ENCODE measurements at places on chromosomes 2 and 18.

DNA sequence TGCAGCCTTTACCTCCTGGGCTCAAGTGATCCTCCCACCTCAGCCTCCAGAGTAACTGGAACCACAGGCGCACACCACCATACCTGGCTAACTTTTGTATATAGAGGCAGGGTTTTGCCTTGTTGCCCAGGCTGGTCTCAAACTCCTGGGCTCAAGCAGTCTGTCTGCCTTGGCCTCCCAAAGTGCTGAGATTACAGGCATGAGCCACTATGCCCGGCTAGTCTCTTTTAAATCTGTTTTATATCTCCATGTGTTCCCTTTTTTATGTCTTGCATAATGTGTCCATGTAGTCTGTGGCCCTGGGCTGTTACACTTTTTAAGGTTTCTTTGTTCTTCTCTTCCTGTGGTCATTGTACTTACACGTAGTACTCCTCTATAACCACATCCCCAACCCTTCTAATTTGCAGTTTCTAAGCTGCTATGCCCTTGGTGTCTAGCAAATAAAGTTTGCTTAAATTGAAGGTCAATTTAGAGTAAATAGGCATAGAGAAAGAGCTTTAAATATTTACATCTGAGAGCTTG, 168.2 kb downstream of the MCFD2 start:
- no peak for DNase-seq

- DNase-seq: peak; percentile 41
These were observed 2.1 kb downstream of the POMC start for GRCh38 chr2:25165992-25166875.

GRCh38 chr2:99279969-99280695, 20.9 kb downstream of the LYG1 start:
- DNase-seq: no peak

DNA sequence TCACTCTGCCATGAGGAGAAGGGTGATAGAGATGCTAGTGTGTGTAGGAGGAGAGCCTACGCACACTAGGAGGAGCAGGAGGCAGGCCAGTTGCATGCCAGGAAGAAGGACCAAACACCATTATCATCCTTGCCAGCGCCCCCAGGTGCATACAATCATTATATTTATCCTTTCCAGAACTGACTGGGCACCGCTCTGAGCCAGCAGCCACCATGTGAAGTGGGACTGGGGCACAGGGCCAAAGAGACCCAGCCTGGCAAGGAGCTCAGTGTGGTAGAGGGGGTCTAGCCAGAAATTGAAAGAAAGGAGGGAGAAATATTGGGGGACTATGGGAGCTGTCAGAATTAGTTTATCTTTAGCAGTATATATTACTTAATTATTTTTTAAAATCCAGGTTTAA, 8.3 kb upstream of the GPR148 start:
- DNase-seq: no peak

- DNase-seq: no peak
These were observed 19.2 kb downstream of the DAW1 start for GRCh38 chr2:227890495-227891079.

- DNase-seq: no peak
These were observed 13.1 kb upstream of the MSTN start for GRCh38 chr2:190075623-190076022.

GRCh38 chr2:9463698-9464034, 10.7 kb upstream of the IAH1 start:
- no peak for DNase-seq

GRCh38 chr18:72555101-72555500, 11.0 kb upstream of the CBLN2 start:
- DNase-seq: no peak

DNA sequence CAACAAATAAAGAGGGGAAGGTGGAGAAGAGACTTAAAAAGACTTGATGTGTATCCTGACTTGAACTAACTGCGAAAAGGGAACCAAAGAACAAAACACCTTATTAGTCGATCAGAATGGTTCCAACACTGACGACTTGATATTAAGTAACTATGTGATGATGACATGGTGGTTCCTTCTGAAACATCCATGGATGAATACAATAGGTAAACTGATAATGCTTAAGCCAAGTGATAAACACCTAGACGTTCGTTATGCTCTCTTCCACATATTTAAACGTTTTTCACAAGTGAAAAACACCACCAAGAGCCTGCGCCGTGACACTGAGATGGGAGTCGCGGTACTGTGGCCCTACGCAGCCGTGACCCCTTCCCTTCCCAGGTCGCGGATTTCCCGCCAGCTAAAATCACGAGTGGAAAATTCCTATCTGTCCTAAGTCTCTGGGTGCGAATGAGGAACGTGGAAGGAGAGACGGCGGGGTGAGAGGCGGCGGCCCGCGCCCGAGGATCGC, 797 bp downstream of the TTC32 start:
- no peak for DNase-seq

GRCh38 chr2:50489092-50489491, 542.8 kb downstream of the NRXN1 start:
- DNase-seq: no peak

- no peak for DNase-seq
These were observed 167.1 kb downstream of the PRKCE start for GRCh38 chr2:45818591-45818990.

- no peak for DNase-seq
These were observed 114.3 kb upstream of the ALKAL2 start for GRCh38 chr2:402206-402605.

GRCh38 chr2:8674420-8675009, 7.3 kb upstream of the ID2 start:
- no peak for DNase-seq

GRCh38 chr18:1760901-1761300, 810.4 kb downstream of the METTL4 start:
- no peak for DNase-seq

DNA sequence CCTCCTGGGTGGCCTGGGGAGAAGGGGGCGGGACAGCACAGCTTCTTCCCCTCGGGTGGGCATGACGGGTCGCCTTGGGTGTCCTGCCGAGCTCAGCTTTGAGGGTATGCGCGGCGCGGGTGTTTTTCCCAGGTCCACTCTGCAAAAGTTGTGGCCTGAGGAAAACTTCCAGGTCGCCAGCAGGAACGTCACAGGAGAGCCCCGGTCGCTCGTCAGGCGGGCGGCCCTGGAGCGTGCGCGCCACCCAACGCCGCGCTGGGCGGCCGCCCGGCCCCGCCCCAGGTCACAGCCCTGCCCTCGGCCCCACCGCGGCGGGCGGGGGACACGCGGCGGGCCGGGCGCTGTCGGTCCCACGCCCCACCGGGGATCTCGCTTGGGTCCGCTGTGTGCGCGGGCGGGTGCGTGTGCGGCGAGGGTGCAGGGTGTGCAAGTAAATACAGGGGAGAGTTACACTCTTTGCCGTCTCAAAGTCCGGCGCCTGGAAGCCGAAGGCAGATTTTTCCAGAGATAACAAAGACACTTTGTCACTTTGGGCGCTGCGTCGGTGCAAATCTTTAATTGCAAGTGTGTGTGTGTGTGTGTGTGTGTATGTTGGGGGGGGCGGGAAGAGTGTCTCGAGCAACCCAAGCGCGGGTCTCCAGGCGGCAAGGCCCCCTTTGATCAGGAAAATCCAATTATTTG, 616 bp upstream of the SP5 start:
- DNase-seq: no peak

DNA sequence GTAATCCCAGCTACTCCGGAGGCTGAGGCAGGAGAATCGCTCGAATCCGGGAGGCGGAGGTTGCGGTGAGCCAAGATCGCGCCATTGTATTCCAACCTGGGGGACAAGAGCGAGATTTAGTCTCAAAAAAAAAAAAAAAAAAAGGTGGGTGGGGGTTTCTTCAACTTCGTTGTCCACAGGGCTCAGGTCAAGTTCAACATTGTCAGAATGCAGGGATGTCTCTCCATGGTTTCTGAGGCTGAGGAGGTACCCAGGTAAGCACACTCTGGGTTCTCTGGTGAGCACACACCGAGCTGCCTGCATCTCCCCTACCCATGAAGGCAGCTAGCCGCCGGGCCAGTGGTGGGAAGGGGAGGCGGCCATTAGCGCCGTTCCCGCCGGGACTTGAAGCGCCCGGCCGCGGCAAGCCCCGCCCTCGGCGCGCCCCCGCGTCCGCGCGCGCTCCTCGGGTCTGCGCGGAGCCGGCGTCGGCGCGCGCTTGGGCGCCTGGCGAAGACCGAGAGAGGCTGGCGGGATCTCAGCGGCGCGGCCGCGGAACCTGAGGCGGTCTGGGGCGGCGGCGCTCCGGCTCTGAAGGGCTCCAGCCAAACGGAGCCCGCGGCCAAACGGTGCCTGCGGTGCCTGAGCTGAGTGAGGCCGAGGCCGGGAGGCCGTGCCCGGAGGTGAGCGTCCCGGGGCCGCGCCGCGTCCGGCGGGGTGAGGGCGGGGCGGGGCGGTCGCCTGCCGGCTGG, at the start of gene UBXN2A:
UBXN2A (plus strand) TSS at position 477 of the 731 bp plus-strand sequence. CDS start 17,852 bp downstream, outside the sequence.
- peak; percentile 74 for DNase-seq

DNA sequence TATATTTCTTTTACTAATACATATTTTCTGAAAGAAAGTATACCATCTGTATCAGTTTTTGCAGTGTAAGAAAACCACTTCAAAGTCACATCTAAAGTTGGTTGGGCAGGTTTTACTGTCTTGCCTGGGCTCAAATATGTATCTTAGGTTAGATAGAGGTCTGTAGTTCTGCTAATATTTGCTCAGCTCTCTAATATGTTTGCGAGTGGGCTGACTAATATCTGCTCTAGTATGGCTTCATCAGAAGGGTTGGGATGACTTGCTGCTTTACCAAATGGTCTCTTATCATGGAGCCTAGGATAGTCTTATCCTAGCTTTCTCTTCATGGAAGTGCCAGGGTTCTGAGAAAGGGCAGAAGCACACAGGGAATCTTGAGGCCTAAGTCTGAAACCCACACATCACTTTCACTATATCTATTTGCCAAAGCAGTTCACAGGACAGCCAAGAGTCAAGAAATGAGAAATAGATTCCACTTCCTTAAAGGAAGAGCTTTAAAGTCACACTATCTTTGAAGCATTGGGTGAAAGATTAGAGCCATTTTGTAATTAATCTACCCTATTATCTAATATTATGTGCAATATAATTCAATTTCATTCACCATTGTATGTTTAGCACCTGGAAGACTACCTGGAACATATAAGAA, 610.0 kb downstream of the KCNJ3 start:
- no peak for DNase-seq

GRCh38 chr2:168156661-168157060, 90.7 kb downstream of the STK39 start:
- DNase-seq: no peak

DNA sequence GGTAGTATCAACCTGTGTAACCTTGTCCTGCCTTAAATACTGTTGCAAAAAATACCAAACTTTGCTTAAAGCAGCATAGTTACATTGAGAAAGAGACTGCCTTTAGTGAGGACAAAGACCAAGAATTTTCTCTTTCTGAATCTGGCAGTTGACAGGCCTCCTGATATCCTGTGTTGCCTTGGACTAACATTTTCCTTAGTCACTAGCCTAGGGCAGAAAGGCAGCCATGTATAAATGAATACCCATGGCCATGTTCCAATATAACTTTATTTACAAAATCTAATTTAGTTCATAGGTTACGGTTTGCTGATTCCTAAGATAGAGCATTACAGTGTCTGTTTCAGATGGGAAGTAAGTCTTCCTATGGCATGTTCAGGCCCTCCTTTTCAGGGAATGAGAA, 895.4 kb downstream of the CNTNAP5 start:
- DNase-seq: no peak

DNA sequence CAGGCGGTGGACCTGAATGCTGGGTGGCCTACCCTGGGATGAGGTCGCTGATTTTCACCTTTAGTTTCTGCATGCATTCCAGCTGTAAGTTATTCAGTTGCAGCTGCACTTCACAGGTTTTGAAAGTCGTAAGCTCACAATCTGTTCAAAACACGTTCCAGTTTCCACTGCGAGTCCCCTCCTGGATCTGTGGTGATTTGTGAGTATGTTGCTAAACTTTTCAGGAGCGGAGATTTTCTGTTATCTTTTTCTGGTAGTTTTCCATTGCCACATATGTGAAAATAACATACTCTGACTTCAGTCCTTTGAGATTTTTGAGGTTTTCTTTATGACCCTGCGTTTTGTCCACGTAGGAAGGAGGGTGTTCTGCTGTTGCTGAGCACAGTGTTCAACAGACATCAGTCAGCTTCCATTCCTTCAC, 102.1 kb downstream of the SNTG2 start:
- no peak for DNase-seq

DNA sequence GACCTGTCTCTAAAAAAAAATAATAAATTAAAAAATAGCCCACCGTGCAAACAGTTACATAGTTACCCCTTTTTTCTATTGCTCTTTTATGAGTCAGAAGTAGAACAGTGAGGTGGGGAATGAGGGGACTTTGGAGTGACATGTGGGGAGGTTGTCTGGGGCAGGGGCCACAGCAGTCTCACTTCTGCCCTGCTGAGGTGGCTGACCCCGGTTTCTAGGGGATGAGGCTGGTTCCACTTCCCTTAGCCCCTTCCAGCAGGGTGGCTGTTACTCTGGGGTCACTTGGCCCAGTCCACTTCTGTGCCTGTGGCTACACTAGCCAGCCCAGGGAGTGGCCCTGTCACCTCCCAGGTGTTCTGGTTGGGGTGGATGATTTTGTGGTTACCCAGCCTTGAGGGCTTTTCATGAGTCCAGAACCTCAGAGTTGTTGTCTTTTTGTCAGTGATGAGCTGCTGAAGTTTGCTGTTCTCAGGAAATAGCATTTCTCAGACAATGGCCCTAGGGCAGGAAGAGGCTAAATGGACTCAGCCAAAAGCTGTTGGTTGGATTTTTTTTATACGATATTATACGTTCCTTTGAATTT, 28.0 kb upstream of the SCLY start:
- no peak for DNase-seq

DNA sequence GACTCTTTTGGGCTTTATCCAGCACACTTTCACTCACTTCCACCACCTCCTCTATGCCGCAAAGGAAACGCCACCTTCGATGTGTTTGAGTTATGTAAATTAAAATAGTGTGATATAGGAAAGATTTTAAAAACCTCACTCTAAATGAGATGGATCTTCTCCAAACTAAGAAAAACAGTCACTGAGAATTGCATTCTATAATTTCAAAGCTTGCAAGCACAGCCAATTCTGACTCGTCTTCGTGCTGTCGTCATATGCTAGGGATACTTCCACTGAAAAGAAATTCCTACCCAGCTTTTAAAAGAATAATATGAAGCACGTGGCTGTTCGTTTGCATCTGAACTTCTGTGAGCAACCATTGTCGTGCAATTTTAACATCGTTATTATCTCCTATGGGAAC, 162.5 kb downstream of the SH3BP4 start:
- no peak for DNase-seq

DNA sequence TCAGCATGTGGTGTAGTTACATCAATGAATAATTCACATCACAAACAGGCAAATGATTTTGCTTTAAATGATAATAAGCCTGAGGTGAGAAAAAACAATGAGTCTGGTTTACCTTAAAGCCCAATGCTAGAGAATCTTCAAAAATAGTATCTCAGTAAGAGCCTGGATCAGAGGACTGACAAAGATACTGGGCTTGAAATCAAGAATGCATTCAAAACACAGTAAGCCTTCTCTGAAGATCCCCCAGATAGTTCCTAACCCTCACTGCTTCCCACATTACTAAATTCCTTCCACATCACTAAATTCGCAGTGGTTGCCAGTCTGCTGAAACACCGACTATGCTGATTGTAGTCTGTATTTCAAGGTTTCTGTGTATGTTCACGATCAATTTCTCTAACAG, 514.9 kb downstream of the SUCLG1 start:
- DNase-seq: no peak

- no peak for DNase-seq
These were observed 201.4 kb downstream of the NYAP2 start for GRCh38 chr2:225600865-225601264.
